ENCODE measurements at places on chromosomes 5 and 9. TPM values are rescaled to one million over a fixed set of nuclear protein-coding genes. Genes with fewer than 3 reads are reported as not detected.
A peak's percentile ranks its signal among the peaks of the same experiment; 100 is the strongest.

- H3K4me1 ChIP-seq = no peaks in the 10 kb centered on the region
- no peak overlapping the region for H3K4me3 ChIP-seq
- no peak for DNase-seq
- H3K27ac ChIP-seq = no peak overlapping the region
These were observed 145.7 kb downstream of the EBF1 start for GRCh38 chr5:158953929-158954534.

GRCh38 chr9:79973627-79974026 is 401.9 kb downstream of the TLE4 start:
- DNase-seq = no peak
- H3K36me3 ChIP-seq = no peaks in the 10 kb centered on the region
- no peaks in the 10 kb centered on the region for H3K27me3 ChIP-seq
- no peak overlapping the region for H3K4me3 ChIP-seq

GRCh38 chr5:119578937-119579336 is 50.4 kb upstream of the FAM170A start:
- no peak overlapping the region for H3K27ac ChIP-seq
- no peak overlapping the region for H3K4me3 ChIP-seq
- H3K27me3 ChIP-seq = no peaks in the 10 kb centered on the region
- no peak for DNase-seq
- H3K4me1 ChIP-seq = no peaks in the 10 kb centered on the region
- H3K36me3 ChIP-seq = no peaks in the 10 kb centered on the region

- H3K4me3 ChIP-seq = no peak overlapping the region
- H3K36me3 ChIP-seq = no peaks in the 10 kb centered on the region
- H3K27me3 ChIP-seq = no peaks in the 10 kb centered on the region
- DNase-seq = no peak
These were observed 18.4 kb downstream of the MSANTD3 start for GRCh38 chr9:100445161-100445902.

DNA sequence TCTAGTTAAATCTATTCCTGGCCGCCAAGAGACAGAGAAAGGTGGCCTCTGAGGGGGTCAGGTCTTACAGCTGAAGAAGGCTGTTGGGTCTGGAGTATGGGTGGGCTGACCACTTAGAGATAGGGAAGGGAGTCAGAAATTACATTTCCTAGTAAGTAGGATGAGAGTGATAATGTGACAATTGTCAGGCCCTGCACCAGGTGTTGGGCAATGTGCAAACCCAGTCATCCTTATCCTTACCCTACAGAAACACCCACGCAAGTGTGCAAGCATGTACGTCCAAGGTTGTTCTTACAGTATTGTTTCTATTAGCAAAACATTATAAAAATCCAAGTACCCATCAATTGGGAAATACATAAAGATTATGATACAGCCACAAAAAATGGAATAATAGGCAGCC is 9.5 kb downstream of the SPAAR start:
- H3K4me3 ChIP-seq = no peak overlapping the region
- H3K27me3 ChIP-seq = no peaks in the 10 kb centered on the region
- peak overlapping the region; percentile 91 for H3K27ac ChIP-seq
- DNase-seq = no peak

DNA sequence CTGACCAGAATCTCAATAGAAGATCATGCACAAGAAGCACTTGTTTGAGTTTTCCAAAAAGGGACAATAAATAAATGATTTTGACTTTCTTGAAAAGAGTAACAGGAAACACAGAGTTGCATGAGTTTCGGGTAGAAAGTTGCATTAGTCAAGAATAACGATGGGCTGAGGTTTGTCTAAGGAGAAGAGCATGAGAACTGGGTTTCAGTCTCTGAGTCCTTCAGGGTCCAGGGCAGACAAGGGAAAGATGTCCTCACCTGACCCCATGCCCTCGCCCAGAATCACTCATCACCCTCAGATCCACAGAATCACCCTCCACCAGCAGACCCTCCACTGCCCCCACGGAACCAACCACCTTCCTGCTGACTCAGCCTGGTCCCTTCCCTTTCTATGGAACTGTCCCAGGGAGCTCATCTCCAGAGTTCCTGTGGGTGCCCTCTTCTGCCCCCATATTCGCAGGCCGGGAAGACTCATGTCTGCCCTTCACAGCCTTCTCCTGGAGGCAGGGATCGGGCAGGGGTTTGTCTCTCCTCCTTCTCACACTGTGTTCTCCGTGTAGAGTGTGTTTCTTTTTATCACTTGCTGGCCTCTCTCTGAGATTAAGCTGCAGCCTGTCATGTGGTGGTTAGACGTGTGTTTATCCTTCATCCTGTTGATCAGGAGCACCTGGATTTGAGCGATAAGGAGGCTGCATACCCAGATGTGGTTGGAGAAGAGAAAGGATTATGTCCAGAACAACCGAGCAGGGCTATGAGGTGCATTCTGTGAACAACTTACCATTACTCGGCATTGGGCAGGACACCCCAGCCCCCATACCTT is 442.6 kb downstream of the MAT2B start:
- H3K36me3 ChIP-seq = no peaks in the 10 kb centered on the region
- no peak overlapping the region for H3K27ac ChIP-seq
- H3K4me1 ChIP-seq = no peaks in the 10 kb centered on the region
- no peak overlapping the region for H3K4me3 ChIP-seq

- H3K4me3 ChIP-seq = no peak overlapping the region
- H3K36me3 ChIP-seq = no peaks in the 10 kb centered on the region
- no peak overlapping the region for H3K27ac ChIP-seq
- H3K27me3 ChIP-seq = no peaks in the 10 kb centered on the region
- peaks cover 7% of the 10 kb centered on the region for H3K4me1 ChIP-seq
These were observed 23.6 kb upstream of the ANXA2R start for GRCh38 chr5:43063721-43064171.

- no peaks in the 10 kb centered on the region for H3K4me1 ChIP-seq
- H3K27ac ChIP-seq = no peak overlapping the region
- H3K4me3 ChIP-seq = no peak overlapping the region
- H3K27me3 ChIP-seq = no peaks in the 10 kb centered on the region
These were observed 30.0 kb downstream of the ROPN1L start for GRCh38 chr5:10471677-10472076.

DNA sequence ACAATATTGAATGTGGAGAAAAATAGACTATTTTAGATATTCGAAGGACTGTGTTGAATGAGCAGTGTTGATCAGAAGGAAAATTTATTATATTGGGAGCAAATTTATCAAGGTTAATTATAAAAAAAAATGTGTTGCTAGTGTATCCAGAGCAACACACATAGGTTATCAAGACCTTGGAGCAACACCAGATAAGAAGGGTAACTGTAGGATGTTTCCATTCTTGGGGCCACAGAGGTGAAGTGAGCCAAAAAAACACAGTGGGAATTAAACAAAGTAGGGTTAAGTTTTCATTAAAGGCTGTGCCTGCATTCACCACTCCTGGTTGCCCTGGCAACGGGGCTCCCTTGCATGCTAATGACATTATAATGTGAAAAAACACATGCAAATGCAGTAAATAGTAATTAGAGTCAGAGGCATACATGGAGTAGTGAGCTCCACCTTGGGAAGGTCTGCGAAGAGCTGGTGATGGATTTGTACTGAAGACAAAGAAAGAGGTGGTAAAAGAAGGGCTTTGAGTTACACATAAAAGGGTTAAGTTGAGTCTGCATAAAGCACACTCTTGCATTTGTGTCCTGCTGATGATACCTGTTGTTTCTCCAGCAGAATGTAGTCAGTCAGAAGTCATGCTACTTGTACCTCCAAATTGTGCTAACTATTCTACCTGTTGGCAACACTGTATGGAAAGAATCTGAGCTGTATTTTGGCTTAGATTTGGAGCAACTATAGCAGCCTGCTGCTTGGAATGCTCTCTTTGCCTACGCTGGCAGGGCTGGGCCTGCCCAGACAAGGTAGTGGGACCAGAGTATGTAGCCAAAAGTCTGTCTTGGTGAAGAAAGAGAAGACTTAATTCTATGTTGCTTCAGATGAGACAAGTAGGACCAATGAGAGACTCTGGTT is 59.6 kb downstream of the ATG10 start:
- no peak overlapping the region for H3K27ac ChIP-seq
- H3K4me1 ChIP-seq = no peaks in the 10 kb centered on the region
- no peak overlapping the region for H3K4me3 ChIP-seq
- no peaks in the 10 kb centered on the region for H3K27me3 ChIP-seq
- DNase-seq = no peak

- peaks cover 13% of the 10 kb centered on the region for H3K4me1 ChIP-seq
- peak overlapping the region; percentile 78 for H3K4me3 ChIP-seq
- H3K36me3 ChIP-seq = no peaks in the 10 kb centered on the region
- peak; percentile 55 for DNase-seq
- peak overlapping the region; percentile 58 for H3K27ac ChIP-seq
These were observed 448 bp downstream of the RELL2 start for GRCh38 chr5:141637123-141637766.

DNA sequence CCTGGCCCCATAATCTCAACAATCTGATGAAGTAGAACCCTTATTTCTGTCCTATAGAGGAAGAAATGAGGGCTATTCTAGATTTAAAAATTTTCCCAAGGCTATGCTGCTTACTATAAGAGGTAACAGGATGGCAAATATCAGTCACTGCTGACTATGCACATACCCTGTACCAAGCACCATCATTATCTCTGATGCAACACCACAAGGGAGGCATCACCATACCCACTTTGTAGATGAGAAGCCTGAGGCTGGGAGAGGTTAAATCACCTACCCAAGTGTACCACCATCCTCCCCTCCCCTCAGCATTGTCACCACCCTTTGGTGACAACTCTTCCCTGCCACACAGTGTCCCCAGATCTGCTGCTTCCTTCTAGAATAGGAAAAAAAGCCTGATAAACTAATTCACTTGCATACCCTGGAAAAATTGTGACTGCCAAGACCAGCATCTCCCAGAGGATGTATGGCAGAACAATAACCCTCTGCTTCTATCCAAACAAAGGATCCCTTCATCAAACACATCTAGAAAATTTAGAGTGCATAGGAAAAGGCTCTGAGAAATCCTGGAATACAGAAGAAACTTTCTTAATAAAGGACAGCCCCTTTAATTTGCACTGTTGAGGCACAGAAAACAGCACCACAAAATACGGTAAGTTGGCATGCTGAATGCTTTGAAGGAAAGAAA is 48.3 kb downstream of the PRRC1 start:
- DNase-seq = no peak
- H3K4me1 ChIP-seq = no peaks in the 10 kb centered on the region
- no peaks in the 10 kb centered on the region for H3K36me3 ChIP-seq
- no peak overlapping the region for H3K4me3 ChIP-seq

GRCh38 chr5:123131551-123132204 is 42.6 kb downstream of the PRDM6 start:
- DNase-seq = no peak
- H3K4me3 ChIP-seq = no peak overlapping the region
- no peaks in the 10 kb centered on the region for H3K4me1 ChIP-seq
- no peaks in the 10 kb centered on the region for H3K27me3 ChIP-seq
- H3K36me3 ChIP-seq = no peaks in the 10 kb centered on the region
- no peak overlapping the region for H3K27ac ChIP-seq

- no peaks in the 10 kb centered on the region for H3K27me3 ChIP-seq
- no peaks in the 10 kb centered on the region for H3K4me1 ChIP-seq
- H3K4me3 ChIP-seq = no peak overlapping the region
These were observed 24.6 kb upstream of the BARX1 start for GRCh38 chr9:93979721-93980120.

- no peaks in the 10 kb centered on the region for H3K27me3 ChIP-seq
- no peak overlapping the region for H3K27ac ChIP-seq
- H3K36me3 ChIP-seq = no peaks in the 10 kb centered on the region
- no peak for DNase-seq
These were observed 133.3 kb downstream of the GCNT1 start for GRCh38 chr9:76592091-76592973.

- no peaks in the 10 kb centered on the region for H3K36me3 ChIP-seq
- H3K27me3 ChIP-seq = peaks cover 12% of the 10 kb centered on the region
- H3K27ac ChIP-seq = no peak within 1 kb of the TSS
These were observed at the start of gene NIM1K for GRCh38 chr5:43191740-43192557. Gene NIM1K, plus strand, starts transcription at chr5:43192225. Its CDS starts 53,551 bp downstream, at chr5:43245776.

Gene PLGRKT
- 56.2 TPM for total RNA-seq

Gene C5orf46
- not detected for total RNA-seq

Gene GFRA3
- total RNA-seq = 0.72 TPM

Gene SPATA31C1
- not detected for total RNA-seq

Data from colonic mucosa (tissue), 4 donors.